Posterior cingulate gyrus (tissue), 11 donors: ENCODE measurements at places on chromosomes 13 and 19.

DNA sequence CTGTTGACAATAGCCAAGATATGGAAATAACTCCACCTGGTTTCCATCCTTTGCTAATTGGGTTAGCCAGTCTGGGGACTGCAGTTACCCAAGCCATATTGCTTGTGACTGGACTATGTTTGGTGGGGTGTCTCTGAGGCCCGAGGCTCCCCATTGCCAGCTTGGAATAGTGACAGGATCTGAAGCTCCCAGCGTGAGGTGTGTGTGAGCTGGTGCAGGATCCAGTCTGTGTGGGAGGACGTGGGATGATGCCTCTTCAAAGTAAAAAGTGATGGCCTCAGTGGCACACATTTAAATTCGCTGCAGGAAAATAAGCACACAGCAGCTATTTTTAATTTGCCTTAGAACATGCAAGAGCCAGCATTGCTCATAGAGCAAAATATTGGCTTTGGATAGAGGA lies 75.0 kb downstream of the TEX26 start:
- no peak for DNase-seq

- DNase-seq = no peak
Measured at GRCh38 chr13:48775285-48775684, 121.6 kb downstream of the CYSLTR2 start.

DNA sequence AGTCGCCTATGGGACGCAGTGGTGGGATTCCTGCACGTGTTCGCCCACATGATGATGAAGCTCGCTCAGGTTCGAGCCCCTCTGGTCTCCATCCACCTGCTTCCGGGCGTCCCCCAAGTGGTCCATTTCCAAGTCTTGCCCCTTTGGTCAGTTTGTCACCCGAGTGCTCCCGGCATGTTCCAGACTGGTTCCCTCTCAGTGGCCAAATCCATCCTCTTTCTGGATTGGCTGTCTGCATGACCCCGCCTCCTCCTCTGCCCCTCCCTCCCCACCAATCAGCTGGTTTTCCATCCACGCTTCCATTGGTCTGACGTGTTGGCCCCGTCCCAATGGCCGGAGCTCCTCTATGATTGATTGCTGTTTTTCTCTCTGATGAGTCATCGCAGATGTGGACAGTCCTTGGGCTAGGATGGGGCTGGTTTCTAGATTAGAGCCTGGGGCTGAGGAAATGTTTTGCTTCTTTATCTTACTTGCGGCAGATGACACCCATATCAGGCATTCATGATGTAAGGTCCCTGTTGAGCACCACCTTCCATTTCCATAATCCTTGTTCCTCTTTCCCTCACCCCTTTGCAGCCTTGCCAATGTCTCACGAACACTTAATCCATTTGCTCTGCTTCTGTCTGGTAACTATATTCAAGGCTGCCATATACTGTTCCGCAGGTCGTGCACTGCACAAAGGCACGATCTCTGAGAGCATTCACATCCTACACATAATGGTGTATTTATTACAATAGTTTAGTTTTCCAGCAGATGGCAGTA lies 73.8 kb downstream of the MAP4K1 start:
- peak; percentile 91 for DNase-seq

- no peak for DNase-seq
Measured at GRCh38 chr13:33466262-33466661, 180.7 kb upstream of the STARD13 start.

DNA sequence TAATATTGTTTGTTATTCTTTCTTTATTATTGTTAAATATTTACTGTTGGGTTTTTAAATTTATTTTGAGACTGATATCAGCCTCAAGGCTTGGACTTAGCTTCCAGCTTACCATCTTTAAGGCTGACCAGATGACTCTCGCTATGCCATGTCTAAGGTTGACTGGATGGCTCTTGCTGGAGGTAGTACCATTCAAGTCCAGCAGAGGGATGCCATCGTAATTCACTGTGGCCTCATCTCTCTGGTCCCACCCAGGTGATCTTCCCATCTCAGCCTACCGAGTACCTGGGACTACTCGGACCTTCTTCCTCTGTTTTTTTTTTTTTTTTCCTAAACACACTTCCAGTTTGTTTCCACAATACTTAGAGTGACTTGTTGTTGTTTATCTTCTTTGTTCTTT lies 41.7 kb upstream of the ZNF91 start:
- no peak for DNase-seq

- no peak for DNase-seq
Measured at GRCh38 chr19:42361545-42361910, 28.6 kb downstream of the CNFN start.

DNA sequence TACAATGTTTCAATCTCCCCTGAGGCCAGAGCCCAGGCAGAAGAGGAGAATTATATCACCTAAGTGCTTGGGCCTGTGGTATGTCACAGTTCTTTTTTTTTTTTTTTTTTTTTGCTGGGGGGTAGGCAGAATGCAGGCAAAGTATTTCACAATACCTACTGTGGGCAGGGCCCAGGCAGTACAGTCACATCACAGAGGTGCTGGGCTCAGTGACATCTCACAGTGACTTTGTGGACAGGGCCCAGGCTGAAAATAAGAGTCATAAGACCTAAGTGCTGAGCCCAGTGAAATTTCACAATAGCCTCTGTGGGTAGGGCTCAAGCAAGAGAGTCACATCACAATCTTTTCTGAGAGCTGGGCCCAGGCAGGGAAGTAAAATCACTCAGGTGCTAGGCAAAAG lies 15.9 kb upstream of the ZNF208 start:
- no peak for DNase-seq

DNA sequence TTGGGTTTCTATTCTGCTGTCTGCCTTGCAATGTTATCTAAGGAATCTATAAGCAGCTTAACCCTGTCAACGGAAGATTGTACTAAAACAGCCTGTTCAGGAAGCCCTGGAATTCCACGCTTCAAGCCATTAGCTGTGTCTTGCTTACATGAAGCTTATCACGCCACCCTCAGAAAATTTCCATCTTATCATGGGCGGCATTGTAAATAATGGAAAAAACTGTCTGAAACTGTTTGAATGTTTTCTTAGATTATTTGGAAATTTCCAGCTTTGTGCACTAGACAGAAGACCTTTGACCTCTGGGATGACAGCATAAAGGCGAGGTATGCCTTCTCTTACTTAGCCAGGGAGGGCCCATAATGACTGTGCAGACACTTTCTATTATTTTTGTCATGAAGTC lies 319.7 kb downstream of the KCNRG start:
- no peak for DNase-seq

DNA sequence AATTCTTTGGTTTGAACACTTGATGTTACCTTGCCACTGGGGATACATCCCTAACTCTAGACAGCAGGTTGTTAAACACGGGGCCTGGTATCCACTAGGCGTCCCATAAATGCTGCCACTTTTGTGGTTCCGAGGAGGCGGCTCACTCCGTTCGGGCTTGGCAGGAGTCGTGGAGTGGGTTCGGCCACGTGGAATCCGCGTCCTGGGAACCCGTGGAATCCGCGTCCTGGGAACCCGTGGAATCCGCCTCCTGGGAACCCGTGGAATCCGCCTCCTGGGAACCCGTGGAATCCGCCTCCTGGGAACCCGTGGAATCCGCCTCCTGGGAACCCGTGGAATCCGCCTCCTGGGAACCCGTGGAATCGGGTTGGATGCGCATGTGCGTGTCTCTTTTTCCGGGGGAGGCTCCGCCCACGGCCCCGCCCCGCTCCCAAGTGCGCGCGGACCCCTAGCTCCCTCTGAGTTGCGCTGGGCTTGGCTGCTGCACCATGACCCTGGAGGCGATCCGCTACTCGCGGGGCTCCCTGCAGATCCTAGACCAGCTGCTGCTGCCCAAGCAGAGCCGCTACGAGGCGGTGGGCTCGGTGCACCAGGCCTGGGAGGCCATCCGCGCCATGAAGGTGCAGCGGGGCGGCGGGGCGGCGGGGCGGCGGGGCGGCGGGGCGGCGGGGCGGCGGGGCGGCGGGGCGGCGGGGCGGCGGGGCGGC lies at the start of gene MRI1:
Gene MRI1 (plus strand): TSS at position 422 of the 707 bp plus-strand sequence. CDS start 67 bp downstream, at position 489.
- DNase-seq = peak; percentile 85

DNA sequence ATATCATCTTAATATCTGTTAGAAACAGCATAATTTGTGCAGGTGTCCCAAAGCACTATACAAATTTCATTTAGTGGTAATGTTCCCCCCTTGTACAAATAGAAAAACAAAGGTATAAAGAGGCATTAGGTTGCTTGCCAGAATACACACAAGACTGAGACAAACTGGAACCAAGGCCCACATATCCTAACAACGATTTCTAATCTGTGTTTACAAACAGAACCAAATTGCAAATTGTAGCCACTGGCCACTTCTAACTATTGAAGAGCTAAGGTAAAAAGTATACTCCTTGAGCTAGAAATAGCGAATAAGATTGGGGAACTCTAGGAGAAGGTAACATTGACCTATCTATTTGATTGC lies 526.1 kb downstream of the KLF12 start:
- no peak for DNase-seq

GRCh38 chr13:45682494-45683008 lies 19.6 kb upstream of the CBY2 start:
- DNase-seq = no peak
